ENCODE measurements at places on chromosomes 1 and 21.

DNA sequence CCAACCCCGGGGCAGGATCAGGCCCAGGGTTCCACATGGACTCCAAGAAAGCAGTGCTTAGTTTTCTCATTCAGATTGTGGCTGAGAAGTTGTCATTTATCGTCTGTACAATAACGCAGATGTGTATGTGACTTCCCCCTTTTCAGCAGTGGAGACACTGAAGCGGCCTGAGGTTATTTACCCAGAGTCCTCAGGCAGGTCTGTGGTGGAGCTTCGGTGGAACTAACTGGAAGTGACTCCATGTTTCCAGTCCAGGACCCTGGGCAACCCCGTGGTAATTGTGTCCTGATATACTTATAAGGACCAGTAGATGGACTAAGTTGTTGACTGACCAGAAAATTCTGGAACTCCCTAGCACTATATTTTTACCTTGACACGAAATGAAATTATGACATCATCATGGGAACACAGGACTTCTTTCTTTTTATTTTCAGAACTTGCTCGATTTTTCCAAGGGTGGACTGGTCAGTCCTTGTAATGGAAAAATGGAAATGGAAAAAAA, 1.0 kb upstream of the IER5 start:
- no peak for DNase-seq

DNA sequence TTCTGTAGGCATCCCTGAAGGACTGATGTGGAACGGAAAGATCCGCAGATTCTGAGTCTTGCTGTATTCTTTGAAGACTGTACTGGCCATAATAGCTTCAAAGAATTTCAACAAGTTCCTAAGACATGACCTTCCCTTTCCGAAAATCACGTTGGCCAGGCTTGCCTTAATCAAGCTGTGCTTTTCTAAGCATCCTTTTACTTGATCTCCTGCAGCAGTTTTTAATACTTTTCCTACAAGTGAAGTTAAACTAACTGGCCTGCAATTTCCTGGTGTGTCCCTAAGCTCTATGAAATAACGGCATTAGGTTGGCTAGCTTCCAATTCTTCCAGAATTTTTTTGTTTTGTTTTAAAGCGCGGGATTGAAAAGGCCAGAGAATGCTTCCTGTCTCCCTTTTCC, 40.3 kb downstream of the SPAG17 start:
- DNase-seq, result no peak

DNA sequence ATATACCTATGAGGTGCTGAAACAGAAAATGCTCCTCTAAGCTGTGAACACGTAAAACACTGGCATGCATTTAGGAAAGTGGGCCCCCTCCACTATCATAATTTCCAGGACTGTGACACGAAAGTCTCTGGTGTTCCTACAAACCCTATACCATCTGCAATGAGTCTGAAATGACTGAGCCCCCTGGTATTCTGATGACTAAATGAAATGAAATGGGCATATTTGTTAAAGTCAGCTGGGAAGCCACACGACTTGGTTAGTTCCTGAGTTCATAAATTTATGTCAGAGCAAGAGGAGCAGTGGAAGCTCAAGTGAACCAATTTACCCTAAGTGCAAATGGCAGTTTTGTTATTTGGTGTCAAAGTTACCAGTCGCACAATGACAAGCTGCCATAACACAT, 182.3 kb downstream of the KCTD3 start:
- peak; percentile 8 for DNase-seq

GRCh38 chr1:215477632-215478031, 89.5 kb upstream of the KCTD3 start:
- DNase-seq, result no peak

DNA sequence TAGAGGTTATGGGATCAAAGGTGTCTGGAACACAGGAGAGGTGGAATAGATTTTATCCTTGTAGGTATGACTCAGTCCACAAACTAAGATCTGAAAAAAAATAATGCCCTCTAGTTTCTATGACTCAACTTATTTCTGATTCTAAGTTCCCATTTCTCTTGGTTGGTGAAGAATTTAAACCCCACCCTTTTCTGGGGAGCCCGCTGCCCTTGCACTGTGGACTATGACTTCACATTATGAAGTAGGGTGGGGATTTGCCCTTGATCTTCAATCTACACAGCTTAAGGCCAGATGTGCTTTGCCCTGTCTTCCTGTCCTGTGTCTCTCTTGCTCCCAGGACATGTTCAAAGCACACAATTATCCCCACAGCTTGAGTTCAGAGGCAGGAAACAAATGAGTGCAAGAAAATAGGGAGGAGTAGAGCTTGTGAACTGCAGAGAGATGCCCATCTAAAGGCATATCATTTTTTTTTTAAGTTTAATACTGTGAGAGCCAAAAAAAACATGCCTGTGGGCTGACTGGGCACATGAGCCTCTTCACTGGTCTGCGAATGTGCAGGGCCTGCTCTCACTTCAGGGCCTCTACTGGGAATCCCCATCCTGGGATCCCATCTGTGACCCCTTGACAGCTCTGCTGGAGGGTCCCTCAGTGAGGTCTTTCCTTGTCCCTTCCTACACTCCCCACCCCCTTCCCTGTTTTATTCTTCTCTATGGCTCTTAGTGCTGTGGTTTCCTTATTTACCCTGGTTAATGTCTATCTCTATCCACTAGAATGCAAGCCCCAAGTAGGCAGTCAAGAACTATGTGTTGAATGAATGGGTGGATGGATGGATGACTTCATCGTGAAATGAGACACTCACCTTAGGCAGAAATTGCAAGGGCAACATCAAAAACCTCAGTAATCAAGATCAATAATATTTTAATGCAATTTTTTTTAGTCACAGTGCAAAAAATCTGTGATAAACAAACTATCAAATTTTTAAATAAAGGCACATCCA, 61.5 kb downstream of the CD58 start:
- peak; percentile 69 for DNase-seq

DNA sequence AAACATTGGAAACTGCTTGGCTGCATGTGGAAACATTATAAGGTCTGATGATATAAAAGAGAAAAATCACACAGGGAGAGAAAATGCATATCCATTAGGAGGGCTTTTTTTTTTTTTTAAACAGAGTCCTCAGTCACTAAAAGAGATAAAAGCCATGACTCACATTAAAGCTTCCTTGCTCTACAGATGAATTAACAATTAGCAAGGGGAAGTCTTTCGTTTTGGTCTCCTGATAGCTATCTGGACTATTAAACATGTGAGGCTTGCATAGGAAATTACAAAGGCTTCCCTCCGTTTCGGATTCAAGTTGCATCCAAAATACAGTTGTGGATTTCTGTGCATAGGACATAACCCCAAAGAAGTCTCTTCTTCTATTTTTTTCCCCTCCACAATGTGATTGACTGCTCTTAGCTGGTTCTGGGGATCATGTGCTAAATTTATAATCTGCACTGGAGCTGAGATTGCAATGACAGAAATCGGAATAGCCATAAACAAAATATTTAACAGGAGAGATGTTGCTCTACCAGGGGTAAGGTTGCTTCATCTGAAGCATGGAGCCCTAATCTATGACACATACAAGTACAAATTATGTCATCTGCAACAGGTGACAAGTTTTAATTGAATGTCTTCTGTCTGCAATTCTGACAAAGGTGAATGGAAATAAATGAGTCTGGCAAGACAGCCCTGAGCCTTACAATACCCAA, 146.8 kb downstream of the ESRRG start:
- no peak for DNase-seq

GRCh38 chr1:44648529-44649250, 25.6 kb downstream of the TMEM53 start:
- DNase-seq, result no peak

- DNase-seq, result no peak
Observed at GRCh38 chr1:168980656-168981055, 125.8 kb upstream of the ATP1B1 start.

DNA sequence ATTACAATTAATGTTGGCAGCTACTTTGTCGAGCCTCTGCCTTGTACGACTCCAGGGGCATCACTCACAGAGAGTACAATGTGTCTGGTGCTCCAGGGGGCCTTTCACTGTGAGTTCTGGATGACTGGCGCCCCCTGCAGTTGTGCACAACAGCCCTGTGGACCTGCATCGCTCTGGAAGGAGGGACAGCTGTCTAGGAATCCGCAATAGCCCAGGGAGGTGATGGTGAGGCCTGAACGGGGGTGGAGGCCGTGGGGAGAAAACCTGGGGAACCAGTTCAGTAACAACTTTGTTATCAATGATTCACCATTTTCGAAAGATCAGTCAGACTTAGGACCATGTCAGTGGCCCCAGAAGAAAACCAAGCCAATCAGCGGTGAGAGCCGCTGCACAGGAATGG, 189.1 kb downstream of the KAZN start:
- no peak for DNase-seq

- no peak for DNase-seq
Observed at GRCh38 chr1:30125821-30126170, 597.6 kb downstream of the MATN1 start.

DNA sequence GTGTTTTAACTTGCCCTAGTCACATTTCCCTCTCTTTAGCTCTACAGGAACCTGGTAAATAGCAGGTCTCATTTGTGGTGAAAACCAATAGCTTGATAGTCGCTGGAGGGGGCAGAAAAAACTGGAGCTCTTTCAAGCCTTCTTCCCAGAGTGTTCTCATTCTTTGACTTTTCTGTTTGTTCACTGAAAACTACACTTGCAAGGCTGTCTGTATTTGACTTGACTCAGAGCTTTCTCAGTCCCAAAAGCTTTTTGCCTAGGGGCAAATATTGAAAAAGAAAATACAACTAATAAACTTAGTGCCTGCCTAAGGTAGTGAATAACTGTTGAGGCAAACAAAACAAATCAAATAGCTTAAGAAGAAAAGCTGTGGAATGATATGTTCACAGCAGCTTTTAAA, 217.1 kb upstream of the CHRM3 start:
- no peak for DNase-seq

- no peak for DNase-seq
Observed at GRCh38 chr1:18734001-18734400, 103.4 kb downstream of the PAX7 start.

GRCh38 chr1:944341-945325, 14.4 kb downstream of the NOC2L start:
- no peak for DNase-seq

GRCh38 chr1:190904091-190904695, 426.5 kb upstream of the BRINP3 start:
- DNase-seq, result no peak

GRCh38 chr1:38686167-38686926, 173.2 kb downstream of the RRAGC start:
- no peak for DNase-seq
